ENCODE measurements at places on chromosomes 6 and 20.
A peak's percentile ranks its signal among the peaks of the same experiment; 100 is the strongest.

DNA sequence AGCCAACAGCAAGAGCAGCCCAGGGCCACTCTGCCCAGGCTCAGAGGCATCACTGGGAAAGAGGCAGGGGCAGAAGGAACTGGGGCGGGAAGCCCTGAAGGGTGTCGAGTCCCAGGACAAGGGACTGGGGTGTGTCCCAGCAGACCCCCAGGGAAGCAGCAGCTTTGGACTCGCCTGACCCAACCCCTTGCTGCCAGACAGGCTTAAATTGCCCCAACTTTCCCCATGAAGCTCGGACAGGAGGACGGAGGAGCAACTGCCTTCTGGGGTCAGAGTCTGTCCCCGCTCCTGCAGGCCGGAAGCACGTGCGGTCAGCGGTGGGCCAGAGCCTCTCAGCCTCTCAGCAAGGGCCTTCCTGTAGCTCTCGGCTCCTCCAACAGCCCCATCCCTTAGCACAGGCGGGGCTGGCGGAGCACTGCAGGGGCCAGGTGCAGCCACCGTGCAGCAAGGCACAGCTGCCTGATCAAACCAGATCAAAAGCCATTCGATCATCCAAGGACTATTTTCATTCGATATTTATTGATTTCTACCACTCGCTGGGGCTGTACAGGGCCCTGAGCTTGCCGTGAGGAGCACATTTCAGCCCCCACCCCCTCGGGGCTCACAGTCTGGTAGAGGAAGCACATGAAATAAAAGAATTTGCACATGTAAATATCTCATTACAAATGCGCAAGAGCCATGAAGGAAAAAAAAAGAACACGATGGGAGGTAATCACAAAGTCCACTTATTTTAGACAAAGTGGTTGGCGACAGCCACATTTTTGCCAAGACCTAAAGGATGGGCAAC lies 31.8 kb upstream of the STX16 start:
- DNase-seq = no peak

- DNase-seq = peak; percentile 47
Observed at GRCh38 chr6:154732538-154733182, 556 bp upstream of the SCAF8 start.

DNA sequence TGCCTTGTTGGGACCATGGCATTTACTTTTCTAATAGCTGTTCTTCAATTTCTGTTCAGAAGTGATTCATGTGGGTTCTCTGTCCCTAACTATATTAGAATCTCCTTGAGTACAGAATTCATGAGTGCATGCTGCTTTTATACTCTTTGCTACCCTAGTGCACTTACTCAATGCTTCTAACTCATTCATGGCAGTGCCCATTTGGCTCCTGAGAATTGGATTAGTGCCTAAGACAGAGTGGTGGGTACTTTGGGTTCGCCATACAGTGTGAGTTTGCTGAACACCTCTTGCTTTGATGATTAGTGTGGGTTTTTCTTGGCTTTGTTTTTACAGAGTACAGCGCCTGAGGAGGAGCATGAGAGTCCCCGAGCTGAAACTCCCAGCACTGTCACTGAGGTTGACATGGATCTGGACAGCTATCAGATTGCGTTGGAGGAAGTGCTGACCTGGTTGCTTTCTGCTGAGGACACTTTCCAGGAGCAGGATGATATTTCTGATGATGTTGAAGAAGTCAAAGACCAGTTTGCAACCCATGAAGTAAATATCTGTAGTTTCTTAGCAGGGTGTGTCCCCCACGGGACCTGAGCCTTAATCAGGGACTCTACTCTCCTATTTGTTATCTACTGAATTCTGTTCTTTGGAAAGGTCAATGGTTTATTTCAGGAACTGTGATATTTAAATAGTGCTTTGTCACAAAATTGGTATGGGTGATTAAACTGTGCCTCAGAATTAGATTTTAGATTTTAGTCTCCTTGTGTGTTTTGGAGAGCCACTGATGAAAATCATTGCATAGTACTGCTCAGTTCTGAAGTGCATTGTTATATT lies 150.7 kb downstream of the UTRN start:
- DNase-seq = no peak

DNA sequence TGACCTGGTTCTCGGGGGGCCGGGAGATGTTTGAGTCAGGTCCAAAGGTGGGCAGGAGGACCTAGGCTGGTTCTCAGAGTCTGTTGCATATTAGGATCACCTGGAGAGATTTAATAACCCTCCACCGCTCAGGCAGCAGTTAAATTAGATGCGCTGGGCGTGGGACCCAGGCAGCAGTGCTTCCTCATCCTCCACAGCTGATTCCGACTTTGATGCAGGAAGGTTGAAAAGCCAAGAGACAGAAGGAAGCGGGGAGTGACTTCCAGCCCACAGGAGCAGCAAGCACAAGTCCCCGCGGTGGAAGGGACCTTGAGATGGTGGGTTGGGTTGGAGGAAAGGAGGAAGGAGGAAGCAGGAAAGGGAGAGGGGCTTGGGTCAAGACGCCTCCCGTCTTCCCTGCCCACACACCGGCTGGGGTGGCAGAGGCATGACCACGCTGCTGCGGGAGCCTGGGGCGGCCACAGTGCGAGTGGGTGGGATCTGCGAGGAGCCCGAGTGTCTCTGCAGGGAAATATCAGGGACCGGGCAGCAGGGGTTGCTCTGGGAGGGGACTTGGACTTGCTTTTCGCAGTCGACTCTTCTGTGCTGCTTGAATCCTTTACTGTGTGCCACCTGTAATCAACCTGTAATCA lies 146.0 kb downstream of the PHACTR3 start:
- no peak for DNase-seq

DNA sequence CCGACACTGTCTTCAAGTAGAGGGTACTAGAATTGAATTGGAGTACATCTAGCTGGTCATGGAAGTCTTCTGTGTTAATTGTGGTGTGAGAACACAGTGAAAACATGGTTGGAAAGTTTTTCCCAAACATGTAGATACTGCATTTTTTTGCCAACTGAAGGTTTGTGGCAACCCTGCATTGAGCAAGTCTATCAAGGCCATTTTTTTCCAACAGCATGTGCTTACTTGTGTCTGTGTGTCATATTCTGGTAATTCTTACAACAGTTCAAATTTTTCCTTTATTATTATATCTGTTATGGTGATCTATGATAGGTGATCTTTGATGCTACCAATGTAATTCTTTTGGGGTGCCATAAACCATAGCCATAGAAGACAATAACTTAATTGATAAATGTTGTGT lies 147.0 kb downstream of the MYB start:
- DNase-seq = no peak

DNA sequence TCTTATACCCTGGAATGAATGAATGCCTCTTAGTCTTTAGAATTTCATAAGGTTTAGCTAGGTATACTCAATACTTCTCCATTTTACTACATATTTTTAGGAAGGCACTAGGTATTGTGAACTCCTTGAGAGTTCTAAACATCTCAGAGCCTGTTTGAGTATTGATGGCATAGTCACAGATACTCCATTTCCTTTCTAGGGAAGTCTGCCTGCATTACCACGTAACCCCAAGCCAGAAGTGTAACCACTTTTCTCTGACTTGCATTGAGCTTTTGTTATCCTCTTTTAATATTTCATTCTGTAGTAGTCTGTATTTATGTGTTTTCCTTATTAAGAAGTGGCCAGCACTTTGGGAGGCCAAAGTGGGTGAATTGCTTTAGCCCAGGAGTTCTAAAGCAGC lies 12.2 kb downstream of the TOP1 start:
- no peak for DNase-seq

DNA sequence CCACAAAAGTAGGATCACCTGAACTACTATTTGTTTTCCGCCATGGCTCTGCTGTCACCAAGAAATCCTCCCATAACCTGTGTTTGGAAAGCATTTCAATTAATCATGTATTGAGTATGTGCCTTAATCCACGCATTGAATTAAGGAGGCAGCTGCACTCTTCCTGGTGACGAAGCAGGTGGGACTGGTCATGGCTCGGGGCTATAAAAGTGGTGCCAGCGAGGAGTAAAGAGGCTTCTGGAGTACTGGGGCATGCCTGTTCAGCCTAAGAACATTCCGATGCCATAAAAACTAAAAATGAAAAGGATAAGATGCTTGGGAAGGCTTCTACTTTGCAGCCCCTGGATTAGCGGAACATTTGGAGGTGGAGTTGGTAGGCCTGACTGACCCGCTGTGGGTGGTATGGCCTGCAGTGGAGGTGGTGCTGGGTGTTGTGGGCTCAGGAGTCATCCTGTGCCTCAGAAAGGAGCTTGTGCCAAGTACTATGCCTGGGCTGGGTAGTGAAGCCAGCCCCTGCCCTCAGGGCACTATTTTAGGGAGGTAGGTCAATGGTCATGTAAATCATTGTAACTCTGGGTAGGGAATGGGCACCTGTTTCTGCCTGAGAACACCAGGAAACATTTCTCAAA lies 110.5 kb downstream of the B3GAT2 start:
- DNase-seq = no peak

GRCh38 chr6:154974485-154975149 lies 20.5 kb upstream of the TIAM2 start:
- no peak for DNase-seq

DNA sequence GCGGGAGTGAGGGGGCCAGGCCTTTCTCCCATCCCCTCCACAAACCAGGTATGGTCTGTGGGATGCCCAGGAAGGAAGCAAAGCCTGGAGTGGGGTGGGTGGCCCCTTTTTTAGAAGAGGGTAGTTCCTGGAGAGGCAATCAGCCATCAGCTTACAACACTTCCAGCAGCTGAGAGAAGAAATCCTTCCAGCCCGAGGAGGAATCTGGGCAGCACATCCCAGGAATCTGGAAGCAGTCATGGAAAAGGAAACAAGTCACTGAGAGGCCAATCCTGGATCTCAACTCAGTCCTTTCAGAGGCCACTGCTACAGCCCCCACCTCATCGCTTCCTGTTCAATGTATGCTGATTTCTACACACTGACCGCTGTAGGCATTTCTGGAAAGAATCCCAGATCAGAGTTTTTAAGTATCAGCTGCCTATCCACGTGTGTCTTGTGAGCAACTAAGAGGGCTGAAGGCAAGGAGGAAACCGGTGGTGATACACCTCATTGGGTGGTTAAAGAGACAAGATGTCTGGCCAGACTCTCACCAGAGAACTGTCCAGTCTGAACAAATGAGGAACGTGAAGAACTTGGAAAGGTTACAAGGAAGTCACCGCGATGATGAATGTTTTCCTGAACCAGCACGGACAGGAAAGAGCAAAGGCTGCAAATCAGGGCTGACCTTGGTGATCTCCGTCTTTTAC lies 92.9 kb upstream of the SHLD1 start:
- DNase-seq = no peak

DNA sequence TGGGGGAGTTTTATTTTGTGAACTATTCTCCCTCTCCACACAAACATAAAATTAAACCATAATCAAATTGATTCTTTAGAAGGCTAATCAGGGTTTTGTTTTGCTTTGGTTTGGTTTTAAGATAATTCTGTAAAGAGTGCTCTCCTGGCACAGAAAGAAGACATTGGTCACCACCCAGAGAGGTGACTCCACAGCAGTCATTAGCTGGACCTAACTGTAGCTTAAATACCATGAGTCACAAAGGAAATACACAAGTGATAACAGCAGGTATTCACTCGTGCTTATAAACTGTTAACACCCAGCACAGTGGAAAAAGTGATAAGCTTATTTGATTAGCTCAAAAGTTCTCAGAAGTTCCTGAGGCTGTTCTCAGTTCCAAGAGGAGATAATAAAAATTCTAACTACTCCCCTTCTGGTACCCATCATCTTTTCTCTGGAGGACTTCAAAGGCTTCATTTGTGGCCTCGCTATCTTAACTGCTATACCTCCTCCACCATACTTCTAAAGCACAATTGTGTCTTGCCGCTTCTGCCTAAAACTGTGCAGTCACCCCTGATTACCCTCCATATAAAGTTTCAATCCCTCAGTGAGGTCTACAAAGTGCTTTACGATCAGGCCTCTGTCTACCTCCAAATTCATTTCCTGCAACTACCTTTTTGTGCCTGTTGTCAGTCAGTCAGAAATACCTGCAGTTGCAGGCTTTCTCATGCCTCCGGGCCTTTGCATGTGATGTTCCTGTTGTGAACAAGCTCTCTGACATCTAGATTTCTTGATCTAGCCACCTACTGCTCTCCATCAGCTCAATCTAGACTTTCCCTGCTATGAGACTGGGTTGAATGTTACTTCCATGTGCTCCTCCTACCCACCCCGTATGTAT lies 201.1 kb downstream of the SAMD5 start:
- DNase-seq = no peak

- no peak for DNase-seq
Observed at GRCh38 chr6:151242420-151242861, 2.7 kb downstream of the AKAP12 start.

- DNase-seq = no peak
Observed at GRCh38 chr6:153616506-153616905, 422.5 kb upstream of the OPRM1 start.

DNA sequence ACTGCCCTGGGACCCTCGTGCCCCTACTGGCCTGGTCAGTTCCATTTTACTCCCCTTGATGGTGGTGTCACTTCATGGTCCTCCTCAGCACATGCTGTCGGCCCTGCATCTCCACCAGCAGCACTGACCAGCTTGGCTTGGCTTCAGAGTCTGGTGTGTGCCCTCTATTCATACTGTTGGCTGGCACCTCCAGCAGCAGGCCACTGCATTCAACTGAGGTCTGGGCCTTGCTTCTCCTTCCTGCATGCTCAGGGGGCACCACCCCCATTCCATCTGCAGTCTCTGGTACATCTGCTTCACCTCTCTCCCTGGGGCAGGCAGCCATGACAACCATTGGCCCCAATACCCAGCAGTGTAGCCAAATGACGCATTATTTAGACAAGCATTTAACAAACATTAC lies 155.9 kb downstream of the SLC24A3 start:
- no peak for DNase-seq

DNA sequence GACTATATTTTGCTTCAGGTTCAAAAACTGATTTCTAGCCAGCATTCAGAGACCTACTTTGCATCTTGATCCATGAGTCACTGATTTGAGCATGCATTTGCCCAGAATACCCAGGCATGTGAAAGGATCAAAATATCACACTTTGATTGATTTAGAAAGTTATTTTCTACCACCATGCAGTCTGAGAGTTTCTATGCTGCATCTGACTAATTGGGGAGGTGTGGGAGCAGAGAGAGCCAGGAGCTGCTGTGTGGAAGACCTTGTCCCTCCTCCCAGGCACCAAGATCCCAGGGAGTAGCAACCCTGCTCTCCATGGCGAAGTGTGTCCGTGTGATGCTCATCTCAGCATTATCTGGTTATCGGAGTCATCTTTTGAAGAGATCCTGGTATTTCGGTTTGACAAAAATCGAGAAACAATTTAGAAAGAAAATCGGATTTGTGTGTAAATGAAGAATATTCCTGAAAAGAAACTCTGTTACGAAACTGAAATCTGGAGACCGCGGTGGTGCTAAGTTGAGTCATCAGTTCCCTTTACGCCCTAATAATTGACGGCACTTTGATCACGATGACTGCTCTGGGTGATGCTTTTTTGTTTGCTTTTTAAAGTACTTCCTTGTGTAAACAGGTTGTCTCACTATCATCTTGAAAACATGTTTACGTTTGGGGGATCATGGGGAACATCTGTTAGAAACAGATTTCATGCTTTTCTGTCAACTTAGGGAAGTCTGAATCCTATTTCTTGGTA lies 193.4 kb downstream of the BACH2 start:
- DNase-seq = no peak

- no peak for DNase-seq
Observed at GRCh38 chr6:155077331-155077730, 82.2 kb downstream of the TIAM2 start.

DNA sequence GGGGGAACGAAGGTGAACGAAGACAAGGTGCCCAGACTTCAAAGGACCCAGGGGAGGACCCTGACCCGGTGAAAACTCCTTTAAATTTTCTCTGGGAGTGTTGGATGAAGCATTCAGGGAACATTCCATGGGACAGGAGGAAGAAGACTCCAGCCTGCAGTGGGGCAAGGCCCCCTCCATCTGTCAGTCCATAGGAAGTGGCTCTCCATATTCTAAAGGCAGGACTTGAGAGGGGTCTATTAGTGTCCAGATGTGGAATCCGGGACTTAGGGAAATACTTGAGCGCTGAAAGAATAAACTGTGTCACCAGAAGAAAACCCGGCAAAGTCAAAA lies 3.2 kb upstream of the BPIFA2 start:
- DNase-seq = no peak

Data from DND-41 (cell line).